Occipital lobe (tissue), 3 donors: ENCODE measurements at places on chromosomes 16 and 17.
A peak's percentile ranks its signal among the peaks of the same experiment; 100 is the strongest.

DNA sequence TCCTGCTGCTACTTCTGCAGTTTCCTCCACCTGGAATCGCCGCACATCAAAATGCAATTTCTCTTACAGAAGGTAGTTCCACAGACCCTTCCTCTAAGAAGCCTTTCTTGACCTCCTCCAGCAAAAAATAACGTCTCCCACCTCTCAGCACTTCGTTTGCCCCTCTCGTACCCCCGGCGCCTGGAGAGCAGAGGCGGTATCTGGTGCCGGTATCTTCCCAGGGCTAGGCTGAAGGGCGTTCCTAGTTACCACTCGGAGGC lies 482 bp downstream of the DCTPP1 start:
- no peak for DNase-seq

- no peak for DNase-seq
These were observed 55.2 kb downstream of the SPAG9 start for GRCh38 chr17:51065466-51065865.

GRCh38 chr16:22091721-22092120 lies 620 bp upstream of the VWA3A start:
- no peak for DNase-seq

GRCh38 chr16:63005356-63005755 lies 969.1 kb upstream of the CDH8 start:
- DNase-seq = no peak

DNA sequence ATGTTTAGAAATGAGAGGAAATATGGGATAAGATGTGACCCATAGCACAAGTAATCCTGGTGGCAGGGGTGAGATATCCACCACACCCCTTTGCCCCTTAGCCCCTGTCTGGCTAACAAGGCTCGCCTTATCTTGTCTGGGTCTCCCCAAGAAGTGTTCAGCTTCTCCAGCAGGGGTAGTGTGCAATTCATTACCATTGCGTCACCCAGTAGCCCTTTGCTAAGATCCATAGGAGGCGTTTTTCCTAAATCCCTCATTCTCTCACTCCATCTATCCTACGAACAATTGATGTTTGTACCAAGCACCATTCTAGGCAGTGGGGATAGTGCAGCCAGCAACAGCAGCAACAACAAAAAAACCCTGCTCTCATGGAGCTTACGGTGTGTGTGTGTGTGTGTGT lies 30.8 kb downstream of the CCDC42 start:
- DNase-seq = no peak

DNA sequence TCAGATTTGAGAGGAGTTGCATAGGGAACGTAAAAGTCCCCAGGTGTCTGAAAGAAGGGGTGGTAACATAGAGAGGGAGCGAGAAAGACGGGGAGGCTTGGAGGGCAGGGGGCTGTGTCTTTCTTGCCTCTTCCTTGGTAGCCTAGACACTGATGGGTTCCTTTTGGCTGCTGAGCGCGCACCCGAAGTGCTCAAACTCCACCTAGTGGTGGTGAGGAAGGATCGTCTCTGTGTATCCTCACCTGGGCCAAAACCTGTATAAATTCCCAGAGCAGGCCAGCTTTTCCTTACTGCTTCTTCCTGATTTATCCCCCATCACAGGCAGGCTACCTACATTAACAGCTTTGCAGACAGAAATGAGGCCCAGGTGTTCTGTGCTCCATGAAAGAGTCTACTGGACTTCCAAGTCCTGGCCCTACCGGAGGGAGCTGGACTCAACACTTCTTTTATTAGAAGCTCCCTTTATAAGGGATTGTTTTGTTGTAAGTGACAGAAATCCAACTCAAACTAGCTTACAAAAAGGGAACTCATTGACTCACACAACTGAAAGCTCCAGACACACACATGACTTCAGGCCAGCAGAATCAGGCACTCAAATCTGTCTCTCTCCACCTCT lies 5.5 kb upstream of the SLC25A35 start:
- DNase-seq = peak; percentile 32

- DNase-seq = no peak
These were observed 852 bp upstream of the HELZ start for GRCh38 chr17:67245694-67246402.

DNA sequence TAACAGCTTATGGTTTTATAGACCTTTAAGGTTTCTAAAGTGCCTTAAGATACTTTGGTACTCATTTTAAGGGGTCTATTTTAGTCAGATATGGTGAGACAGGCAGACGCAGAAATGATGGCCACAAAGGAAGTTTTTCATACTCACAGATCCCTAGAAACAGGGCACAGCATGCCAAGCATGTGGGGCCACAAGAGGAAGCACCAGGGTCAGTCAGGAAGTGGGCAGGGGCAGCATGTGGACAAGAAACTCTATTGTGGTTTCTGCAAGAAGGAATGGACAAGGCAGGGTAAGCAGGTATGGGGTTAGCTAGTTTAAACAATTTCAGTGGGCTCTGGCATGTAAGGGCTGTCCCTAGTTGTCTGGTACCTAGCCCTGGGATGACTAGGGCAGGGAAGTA lies 8.5 kb downstream of the EFCAB3 start:
- DNase-seq = no peak

- no peak for DNase-seq
These were observed 92.8 kb upstream of the TNRC6C start for GRCh38 chr17:77865716-77866115.

DNA sequence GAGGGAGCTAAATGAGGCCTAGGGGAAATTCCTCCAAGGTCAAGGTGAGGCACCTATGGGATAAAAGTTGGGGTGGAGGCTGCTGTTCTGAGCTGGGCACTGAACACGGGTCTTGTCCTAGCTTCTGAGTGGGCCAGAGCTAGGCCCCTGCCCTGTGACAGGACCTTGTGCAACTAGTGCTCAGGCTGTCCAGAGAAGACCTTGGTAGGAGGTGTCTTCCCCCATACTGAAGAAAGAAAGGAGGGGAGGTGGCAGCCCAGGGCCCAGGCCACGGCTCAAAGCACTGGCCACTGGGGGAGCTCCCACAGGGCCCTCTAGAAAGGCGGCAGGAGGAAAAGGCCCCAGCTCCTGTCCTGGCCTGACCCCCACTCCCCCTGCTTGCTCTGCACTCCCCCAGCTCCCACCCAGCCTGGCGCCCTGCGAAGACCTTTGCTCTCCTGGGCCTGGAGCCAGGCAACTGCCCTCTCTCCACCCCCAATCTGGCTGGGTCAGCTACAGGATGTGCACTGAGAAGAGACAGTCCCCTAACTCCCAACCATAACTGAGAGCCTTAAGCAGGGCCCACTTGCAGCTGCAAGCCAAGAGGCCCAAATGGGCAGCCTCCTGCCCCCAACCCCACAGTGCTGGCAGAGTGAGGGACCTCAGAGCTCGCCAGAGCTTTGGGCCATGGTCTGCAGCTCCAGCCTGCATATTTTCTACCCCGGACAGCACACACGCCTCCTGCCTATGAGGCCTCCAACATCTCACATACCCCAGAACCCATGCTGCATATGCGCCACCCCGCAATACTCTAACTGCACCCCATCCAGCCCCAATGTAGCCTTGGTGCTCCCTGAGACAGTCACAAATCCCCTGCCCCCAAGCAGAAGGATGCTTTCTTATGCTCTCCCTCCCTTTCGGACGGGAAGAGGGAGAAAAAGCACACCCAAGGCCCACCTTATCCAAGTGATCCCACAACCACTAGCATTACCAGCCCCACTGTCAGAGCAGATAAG lies 15.3 kb downstream of the HSD11B2 start:
- DNase-seq = no peak

DNA sequence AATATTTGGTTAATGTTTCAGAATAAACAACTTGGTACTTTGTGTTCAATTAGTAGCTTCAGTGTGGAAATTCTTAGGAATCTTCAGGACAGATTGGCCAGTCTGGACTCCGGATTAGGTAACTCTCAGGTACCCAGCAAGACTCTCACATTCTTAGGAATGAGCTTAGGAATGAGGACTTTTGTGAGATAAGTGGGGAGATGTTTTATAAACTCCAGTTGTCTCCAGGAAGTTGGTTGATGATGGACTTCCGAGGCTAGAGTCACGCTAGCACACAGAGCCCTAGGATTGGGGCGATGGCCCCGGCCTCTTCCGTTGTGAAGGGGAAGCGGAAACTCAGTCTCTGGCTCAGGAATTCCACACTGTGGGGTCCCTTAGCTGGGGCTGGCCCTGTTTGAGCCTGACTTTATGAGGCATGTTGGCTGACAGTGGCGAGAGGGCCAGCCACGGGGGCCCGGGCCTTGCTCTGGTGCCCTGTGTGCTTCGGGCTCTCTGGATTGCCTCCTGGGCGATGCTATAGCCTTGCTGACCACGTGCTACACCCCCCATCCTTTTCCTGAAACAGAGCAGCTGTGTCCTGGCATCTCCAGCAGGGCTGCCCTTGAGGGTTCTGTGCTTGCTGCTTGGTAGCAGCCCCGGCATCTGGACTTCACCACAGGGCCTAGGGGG lies 32.4 kb downstream of the RAB11FIP3 start:
- no peak for DNase-seq

- DNase-seq = no peak
These were observed 6.5 kb downstream of the BMERB1 start for GRCh38 chr16:15440852-15441251.

GRCh38 chr17:79435962-79436361 lies 174.9 kb downstream of the RBFOX3 start:
- no peak for DNase-seq

- DNase-seq = no peak
These were observed 213.3 kb upstream of the AXIN2 start for GRCh38 chr17:65774787-65775186.

GRCh38 chr17:82231312-82231561 lies 2.4 kb downstream of the SLC16A3 start:
- DNase-seq = no peak

GRCh38 chr17:57463103-57463885 lies 207.0 kb downstream of the MSI2 start:
- DNase-seq = no peak

DNA sequence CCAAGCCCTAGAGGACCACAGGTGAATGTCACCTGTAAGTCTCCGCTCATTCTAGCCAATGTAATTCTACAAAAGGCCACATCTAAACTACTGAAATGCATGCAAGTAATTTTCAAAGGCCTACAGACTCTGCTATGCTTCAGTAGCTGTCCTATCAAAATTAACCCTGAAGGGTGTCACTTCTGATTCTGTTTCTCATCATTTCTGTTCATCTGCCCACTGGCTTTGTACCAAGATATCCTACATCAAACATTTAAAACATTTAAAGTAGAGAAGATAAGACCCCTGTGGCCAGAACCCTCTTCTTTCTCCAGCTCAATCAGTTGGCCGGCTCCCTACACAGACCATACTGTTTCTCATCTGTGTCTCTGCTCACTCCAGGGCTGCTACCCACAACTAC lies 21.5 kb downstream of the PHF12 start:
- DNase-seq = no peak

- DNase-seq = no peak
These were observed 4.3 kb upstream of the NUPR1 start for GRCh38 chr16:28543072-28543471.

DNA sequence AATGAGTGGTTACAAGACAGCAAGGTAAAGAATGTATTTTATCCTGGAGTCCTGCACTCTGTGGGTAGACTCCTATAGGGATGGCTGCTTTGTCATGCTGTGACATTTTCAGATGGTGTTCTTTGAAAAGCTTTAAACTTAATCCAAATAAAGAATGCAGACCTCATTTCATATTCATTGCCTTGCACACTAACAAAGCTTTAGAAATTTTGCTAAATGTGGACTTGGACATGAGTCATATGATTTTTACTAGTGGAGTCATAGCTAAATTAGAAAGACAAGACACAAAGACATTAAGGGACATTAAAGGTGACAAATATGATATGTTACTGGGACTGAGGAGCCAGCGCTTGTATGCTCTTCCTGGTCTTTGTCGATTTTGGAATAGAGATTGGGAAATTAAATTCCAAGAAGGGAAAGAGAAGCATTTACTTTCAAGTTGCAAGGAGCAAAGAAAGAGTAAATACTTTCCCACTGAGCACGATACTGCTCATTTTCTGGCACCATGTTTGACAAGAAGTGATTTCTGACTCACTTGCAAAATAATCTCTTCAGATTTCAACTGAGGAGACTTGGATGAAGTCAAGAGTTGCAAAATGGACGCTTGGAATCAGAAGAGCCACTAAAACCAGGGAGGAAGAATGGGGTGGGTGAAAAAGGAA lies 152.9 kb upstream of the MYOCD start:
- no peak for DNase-seq

- no peak for DNase-seq
These were observed 16.6 kb downstream of the CD7 start for GRCh38 chr17:82300707-82301270.

- DNase-seq = no peak
These were observed 6.6 kb downstream of the FAM20A start for GRCh38 chr17:68594552-68594951.

DNA sequence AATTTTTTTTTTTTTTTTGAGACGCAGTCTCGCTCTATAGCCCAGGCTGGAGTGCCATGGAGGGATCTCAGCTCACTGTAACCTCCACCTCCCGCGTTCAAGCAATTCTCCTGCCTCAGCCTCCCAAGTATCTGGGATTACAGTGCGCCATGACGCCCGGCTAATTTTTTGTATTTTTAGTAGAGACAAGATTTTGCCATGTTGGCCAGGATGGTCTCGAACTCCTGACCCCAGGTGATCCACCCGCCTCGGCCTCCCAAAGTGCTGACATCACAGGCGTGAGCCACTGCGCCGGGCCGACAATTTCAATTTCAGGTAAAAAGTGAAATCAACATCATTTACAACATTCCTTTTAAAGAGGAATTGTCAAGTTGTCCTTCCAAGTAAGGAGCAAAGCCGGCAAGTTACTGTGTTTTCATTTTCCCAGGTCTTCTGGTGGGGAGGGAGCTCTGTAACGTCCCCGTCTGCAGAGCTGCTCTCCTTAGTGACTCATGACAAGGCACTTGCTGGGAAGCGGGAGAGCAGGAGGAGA lies 873 bp downstream of the NPLOC4 start:
- DNase-seq = no peak

DNA sequence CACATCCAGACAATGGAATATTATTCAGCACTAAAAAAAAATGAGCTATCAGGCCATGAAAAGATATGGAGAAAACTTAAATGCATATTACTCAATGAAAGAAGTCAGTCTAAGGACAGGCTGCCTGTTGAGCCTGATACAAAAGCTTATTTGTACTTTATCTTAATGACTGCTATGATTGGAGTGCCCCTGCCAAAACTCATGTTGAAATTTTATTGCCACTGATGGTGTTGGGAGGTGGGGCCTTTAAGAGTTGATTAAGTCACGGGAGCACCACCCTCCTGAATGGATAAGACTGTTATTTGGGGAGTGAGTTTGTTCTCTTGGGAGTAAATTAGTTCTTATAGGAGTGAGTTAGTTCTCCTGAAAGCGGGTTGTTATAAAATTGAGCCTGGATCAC lies 9.9 kb downstream of the C17orf67 start:
- no peak for DNase-seq

DNA sequence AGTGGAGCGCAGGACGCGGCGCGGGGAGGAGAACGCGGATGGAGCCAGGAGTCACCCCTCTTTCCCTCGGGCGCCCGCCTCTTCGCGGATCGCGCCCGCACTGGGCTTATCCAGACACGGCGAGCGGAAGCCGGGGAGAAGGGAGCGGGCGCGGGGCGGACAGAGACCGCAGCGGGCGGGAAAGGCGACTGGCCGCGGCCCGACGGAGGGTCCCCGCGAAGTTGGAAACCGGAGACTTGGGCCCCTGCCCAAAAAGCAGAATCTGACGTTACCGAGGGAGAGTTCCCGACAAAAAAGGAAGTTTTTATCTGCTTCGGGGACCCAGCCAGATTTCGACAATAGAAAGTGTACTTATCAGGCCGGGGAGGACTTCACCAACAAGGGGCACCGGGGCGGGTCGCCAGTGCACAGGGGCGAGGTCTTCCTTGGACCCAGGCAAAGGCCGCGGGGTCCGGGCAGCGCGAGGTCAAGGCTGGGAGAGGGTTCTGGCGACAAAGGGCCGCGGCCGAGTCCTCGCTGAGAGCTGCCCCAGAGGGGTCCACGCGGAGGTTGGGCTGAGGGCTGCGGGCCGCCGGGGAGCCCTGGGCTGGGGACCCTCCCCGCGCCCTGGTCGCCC lies 519 bp downstream of the ST6GALNAC2 start:
- DNase-seq = no peak
